Activated CD4-positive, alpha-beta T cell treated with anti-CD3 and anti-CD28 coated beads, Interleukin-2, amount 10 ng/mL, durations not matched to agents 7 days and 5 days (primary cell): ENCODE measurements at places on chromosomes 6 and 20.

DNA sequence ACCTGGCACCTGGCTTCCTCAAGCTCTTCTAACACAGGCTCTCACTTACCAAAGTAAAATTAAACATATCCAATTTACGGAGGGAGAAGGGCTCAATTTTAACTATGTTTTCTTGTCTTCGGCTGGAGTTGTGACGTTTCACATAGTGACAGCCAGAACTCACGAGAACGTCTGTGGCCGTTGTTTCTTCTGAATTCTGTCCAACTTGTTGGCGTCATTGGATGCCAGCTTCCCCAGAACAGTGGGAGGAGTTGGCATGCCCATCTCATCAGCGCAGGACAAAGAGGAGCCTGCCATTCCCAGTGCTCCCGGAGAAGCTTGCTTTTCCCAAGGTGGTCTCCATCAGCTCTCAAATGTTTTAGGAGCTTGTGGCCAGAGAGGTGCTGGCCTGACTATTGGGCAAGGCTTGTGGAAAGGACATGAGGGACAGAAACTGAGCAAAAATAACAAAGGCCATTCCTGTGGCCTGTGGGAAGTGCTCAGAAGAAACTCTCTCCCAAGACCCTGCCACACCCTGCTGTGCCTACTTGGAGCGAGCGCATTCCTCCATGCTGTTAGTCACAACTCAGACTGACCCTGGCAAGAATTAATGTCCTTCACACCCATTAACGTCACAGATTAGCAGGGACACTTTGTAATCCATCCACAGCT is 265.4 kb upstream of the CDH4 start:
- no peak for DNase-seq

DNA sequence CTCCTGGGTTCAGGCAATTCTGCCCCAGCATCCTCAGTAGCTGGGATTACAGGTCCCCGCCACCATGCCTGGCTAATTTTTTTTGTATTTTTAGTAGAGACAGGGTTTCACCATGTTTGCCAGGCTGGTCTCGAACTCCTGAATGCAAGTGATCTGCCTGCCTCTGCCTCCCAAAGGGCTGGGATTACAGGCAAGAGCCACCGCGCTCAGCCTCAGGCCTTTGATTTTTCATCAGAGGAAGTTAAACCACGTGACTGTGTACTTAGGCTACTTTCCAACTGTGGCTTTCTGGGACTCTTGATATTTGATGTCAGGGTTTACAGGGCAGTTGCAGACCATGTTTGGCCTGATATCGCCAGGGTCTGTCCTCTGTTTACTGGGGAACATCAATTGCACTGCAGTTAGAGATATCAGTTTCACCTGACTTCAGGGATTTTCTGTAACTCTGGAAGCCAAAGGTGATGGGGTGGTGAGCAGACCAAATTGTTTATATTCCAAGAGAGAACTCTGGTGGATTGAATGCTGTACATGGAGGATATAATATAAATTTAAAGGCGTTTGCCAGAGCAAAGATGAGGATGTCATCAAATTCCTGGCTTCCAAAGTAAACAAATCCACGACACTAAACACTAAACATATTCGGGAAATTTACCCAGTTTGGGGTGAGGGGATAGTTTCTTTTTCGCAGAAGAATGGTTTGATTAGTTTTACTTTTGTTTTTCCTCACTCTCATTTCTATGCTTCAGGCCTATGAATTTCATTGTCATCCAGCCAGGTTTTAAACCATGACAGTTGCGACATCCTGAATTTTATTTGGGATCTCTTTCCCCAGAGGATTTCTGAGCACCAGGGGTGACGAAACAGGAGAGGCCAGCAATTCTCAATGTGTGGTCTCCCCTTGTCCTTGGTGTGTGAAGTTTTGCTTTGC is 4.2 kb downstream of the PSMF1 start:
- peak; percentile 15 for DNase-seq

DNA sequence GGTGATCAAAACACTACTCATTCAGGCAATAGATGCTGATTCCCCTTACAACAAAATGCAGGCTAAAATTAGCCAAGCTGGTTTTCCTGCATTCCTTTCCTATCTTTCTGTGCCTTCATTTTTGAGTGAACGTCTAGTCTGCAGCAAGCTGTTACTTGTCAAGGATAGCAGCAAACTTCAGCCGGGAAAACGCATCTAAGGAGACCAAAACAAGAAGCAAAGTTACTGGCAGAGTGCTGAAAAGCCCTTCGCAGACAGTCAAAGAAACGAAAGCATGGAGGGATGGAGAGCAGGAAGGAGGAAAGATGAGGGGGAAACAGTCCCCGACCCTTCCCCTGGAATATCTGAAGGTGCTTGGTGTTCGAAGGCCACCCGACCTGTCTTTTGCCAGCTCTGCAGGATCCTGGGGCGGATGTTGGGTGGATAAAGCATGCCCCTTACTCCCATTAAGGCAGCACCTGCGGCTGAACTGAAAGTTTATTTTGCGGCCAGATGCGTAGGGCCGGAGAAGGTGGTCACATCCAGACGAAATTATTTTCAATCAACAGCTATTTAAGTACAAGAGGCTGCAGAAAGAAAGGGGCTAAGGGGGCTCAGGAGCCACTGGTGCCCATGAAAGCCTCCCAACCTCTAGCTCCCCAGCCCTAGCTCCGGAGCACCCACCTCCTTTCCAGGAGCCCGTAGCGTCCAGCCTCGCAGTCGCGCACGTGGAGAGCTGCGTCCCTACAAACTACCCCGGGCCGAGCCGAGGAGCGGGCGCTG is 538 bp downstream of the FERMT1 start:
- DNase-seq = no peak

DNA sequence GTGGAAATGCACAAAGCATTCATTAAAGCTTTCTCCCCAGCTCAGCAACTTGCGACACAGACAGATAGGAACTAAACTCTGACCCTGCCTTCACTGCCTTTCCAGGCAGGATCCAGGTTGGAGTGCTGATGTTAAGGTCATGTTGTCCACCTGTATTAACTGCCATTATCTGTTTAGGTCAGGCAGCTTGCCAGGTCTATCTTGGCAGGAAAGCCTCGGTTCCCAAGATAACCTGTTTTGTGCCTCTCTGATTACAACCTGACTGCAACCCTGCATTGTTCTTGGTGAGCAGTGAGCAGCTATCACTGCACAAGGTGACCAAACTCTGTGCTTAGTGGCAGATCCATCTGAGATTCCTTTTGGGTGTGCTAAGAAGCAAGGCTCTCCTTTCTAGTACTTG is 23.2 kb upstream of the ELOVL2 start:
- no peak for DNase-seq

- DNase-seq = no peak
Measured at GRCh38 chr6:101181006-101181405, 212.5 kb upstream of the GRIK2 start.

DNA sequence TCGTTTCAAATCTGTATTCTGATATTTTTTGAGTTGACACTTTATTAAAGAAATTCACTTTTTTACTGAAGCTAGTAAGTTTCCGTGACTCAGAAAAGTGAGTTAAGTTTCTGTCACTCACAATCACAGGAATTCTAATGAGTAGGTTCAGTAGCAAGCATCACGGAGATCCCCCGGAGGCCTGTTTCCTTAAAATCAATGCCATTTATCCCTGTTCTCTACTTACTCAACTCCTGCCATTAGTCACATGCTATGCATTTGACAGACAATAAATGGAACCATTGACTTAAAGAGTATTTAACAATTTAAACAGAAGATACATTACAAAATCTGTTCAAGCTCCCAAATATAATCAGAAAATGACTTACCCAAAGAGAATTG is 9.1 kb downstream of the SLC18B1 start:
- no peak for DNase-seq

DNA sequence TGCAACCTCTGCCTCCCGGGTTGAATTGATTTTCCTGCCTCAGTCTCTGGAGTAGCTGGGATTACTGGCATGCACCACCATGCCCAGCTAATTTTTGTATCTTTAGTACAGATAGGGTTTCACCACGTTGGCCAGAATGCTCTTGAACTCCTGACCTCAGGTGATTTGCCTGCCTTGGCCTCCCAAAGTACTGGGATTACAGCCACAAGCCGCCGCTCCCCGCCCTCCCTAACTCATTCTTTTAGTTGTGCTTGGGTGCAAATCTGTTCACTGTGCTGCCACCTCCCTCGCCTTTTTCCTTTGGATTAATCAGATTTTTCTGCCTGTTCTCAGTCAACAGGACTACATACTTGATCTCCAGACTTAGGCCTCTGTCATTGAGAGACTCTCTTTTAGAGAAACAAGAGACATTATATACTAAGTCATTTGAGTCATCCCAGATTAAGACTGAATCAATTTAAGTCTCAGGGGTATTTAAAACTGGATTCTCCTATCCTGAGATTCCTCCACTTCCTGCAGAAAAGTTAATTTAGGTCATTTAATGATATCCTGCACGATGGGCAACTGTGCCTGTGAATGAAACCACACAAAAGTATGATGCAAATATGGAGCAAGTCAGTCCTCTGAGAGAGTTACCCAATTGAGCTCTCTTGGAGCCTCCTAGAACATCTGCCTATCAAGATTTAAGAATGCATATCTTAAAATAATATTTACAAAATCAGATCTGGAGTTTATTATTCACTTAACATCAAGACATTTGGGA is 136.1 kb upstream of the THEMIS start:
- DNase-seq = no peak

- no peak for DNase-seq
Measured at GRCh38 chr20:45814314-45814713, 1.9 kb downstream of the UBE2C start.

DNA sequence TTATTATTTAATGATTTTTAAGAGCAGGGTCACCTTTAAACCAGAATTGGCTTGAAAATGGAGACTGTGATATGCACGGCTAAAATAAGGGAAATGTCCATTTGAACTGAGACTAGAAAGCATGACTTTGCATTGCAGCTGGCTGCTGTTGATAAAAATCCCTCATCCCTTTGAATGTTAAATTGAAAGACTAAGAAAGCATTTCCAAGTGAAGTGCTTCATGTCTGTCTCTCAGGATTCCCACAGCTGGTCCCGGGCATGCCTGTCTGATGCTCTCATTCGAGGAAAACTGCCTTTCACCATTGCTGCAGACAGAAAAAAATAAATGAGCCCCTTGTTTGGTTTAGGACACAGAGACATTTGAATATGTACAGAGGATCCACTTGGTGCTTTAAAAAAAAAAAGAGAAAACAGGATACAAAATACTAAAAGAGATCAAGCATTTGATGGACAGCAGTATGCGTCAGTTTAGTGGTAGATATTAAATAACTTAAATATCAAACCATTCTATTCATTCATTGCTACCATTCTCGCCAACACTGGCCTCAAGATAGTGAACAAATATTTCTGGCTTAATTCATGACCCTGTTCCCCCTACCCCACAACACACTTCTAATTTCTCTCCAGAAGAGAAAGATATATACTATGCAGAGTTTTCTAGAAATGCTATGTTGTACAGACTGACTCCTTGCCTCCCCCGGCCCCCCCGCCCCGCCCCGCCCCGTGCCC is 55.0 kb downstream of the TBC1D7 start:
- DNase-seq = no peak

DNA sequence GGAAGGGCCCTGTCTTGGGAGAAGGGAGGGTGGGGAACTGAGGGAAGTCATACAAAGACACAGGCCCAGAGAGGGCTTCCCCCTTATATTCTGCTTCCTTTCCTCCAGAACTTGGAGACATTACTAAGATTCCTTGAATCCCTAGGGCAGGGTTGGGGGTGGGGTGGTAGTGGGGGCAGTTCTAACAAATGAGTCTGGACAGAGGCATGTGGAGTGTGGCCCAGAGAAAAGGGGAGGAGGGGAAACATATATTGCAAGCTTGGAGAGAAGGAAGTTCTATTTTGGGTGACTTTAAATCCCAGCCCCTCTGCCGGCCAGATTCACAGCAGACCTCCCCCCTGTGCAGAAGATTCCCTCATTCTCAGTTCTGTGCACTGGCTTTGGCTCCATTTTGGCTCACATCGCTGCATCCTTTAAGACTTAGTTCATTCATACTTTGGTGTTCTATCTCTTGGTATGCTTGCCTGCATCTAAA is 43.7 kb downstream of the DAAM2 start:
- DNase-seq = no peak

DNA sequence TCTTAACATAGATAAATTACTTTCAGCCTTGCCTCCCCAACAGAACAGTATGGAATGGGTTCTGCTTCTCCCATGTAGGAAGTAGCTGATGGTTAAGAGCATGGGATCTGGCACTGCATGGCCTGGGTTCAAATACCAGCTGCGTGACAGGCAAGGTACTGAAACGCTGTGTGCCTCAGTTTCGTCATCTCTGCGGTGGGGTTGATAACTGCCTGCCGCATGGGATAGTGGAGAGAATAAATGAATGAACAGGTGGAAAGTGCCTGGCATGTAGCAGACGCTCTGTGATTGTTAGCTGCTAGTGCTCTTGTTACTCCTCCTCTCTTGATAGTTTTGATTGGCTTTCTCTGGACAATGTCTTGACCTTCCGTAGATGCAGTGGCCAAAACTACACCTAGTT is 213.3 kb downstream of the ZDHHC14 start:
- no peak for DNase-seq

DNA sequence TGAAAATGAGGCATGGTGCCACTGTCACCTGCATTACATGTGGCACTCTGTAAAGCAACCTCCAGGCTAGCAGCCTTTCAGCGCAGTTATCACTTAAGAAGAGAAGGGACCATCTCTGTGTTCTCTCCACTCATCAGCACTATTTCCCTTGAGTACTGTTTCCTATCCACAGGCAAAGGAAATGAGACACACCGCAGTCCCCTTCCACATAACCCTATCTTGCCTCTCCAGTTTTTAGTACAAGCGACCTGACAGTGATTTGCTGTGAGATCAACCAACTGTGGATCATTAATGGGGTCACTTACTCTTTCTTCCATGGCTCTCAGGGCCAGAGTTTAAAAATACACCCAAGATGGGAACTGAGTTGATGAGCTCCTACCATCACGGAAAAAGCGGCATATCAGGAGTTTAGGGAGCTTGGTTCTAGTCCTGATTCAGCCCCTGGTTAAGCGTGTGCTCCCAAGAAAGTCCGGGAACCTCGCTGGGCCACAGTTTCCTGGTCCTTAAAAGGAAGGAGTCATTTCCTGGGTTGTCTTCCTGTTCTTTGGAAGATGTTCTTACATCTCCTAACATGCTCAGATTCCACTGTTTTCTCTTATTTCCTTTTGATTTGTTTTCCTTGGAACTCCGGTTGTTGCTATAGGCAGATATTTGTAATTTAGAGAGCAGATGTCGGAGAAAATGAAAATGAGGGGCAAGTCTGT is 27.3 kb downstream of the PRDM1 start:
- DNase-seq = no peak

GRCh38 chr6:156420172-156420993 is 356.8 kb upstream of the ARID1B start:
- DNase-seq = no peak

- DNase-seq = no peak
Measured at GRCh38 chr20:18005170-18005989, 36.6 kb downstream of the MGME1 start.

DNA sequence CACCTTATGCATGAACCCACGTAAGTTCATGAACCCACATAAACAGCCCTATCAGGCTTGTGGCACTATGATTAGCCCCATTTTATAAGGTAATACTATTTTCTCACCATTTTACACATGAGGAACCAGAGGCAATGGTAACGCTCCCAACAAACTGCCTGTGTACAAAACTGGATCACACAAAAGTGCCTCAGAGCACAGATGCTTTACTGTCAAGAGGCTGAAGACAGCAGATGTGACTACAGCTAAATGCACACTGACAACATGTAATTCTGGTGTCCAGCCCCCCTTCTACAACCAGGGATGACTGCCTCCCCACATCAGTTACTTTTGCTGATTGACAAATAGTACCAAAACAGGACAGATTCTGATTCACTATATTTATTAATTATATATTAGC is 69.6 kb downstream of the GMDS start:
- DNase-seq = no peak

- DNase-seq = no peak
Measured at GRCh38 chr20:39462416-39462945, 500.3 kb downstream of the DHX35 start.

GRCh38 chr6:88179692-88180091 is 13.5 kb upstream of the CNR1 start:
- DNase-seq = no peak
